GOT3 (cell line): ENCODE measurements at places on chromosomes 6 and 20.

DNA sequence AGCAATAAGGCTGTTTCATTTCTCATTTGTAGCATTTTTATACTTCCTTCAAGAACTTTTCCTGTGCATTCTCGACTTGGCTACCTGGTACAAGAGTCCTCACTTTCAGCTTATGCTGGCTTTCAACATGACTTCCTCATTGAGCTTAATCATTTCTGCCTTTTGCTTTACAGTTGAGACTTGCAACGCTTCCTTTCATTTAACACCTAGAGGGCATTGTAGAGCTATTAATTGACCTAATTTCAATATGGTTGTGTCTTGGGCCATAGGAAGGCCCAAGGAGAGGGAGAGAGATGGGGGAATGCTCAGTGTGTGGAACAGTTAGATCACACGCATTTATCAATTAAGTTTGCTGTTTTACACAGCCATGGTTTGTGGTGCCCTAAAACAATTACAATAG is 37.2 kb downstream of the SLC22A2 start:
- DNase-seq, result no peak

DNA sequence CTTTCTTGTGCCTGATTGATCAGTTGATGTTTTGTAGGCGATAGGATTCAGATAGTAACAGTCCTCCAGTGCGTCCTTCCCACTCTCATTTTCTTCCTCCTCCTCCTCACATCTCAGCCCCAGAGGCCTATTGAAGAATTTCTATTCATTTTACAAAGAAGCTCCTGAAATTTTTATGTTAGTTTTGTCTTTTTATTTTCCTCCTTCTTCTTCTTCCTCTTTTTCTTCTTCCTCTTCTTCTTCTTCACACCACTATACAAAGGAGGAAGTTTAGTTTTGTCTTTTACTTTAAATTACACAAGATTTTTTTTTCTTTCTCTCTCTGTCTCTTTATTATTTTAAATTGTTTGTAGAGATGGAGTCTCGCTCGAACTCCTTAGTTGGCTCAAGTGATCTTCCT is 19.1 kb downstream of the BTN2A1 start:
- no peak for DNase-seq

DNA sequence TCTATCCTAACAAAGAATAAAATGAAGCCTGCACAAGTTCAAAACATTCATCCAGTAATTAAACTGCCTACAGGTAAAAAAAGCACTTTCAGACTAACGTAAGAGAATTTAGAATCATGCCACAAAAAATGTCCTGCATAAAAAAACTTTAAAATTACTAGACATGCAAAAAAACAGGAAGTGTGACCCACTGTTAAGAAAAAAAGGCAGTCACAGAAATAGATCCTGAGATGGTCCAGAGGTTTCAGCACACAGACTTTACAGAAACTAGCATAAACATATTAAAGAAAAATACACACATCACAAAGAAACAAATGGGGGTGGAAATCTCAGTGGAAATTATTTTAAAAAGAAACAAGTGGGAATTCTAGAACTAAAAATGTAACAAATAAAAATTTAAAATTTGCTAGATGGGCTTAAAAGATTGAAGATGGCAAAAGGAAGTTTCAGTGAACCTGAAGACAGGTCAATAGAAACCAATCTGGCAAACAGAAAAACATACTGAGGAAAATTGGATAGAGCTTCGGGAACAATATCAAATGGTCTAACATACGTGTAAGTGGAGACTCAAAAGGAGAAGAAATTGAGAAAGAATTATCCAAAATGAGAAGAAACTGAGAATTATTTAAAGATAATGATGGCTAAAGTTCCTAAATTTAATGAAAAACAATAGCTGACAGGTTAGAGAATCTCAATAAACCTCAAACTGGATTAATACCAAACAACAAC is 3.4 kb upstream of the ZNF133 start:
- no peak for DNase-seq

GRCh38 chr6:20931093-20931492 is 396.8 kb downstream of the CDKAL1 start:
- no peak for DNase-seq

GRCh38 chr6:11098004-11098403 is 4.4 kb downstream of the SMIM13 start:
- no peak for DNase-seq

DNA sequence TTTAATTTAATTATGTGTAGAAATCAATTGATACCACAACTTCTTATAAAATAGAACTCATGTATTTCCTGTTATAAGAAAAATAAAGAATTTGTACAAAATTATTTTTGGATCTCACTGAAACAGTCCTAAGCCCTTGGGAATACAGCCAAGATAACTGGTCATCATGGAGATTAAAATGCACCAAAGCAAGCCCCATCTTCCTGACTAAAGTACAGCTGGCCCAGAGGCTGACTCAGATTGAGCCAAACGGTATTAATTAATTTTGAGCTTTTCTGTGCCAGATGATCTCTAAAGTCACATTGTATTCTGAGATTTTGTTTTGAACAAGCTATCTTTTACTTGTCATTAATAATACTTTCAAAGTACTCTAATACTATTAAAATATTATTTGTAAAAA is 978.5 kb downstream of the TBC1D32 start:
- DNase-seq, result no peak

GRCh38 chr20:37337208-37337991 is 8.5 kb upstream of the SRC start:
- no peak for DNase-seq

DNA sequence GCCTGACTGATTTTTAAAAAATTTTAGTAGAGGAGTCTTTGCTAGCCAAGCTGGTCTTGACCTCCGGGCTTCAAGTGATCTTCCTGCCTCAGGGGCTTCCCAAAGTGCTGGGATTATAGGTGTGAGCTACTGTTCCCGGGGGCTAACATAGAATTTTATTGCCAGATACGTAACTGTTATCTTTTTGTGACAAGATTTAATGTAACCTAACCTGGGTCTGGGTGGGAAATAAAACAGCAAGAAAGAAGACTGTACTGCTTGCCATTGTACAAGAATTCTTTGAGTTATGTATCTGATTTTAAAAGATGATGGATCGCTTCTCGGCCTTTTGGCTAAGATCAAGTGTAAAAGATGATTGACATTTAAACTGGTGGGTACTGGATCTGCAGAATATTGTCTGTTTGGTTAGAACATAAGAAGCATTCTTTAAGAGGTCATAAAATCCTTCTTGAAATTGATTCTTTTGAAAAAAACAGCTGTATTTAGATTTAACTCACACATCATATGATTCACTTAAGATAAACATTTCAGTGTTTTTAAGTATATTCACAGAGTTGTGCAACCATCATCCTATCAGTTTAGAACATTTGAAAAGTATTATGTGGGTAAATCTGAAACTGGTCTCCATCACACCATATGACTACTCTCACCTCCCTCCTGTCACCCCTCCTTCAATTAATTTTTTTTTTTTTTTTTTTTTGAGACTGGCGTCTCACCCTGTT is 21.6 kb downstream of the TPX2 start:
- no peak for DNase-seq

- DNase-seq, result no peak
These were observed 69.8 kb upstream of the FAM184A start for GRCh38 chr6:119148098-119148824.

GRCh38 chr6:33139596-33140206 is 52.6 kb downstream of the COL11A2 start:
- no peak for DNase-seq

DNA sequence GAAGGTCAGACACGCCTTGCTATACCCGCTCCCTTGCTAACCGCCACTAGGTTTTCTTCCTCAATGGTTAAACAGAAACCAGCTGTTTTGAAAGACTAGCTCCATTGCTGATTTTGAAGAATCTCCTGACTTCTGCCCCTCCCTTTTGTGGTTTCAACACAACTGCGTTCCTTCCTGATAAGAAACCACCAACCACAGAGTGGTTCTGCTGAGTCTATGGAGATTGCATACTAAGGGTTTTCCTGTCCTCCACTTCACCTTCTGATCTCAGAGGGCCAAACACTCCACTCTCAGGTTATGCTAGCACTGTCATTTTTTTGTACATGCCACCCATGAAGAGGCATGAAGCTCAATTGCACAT is 207.9 kb downstream of the MYLK4 start:
- DNase-seq, result no peak

- no peak for DNase-seq
These were observed 568.2 kb downstream of the MAFB start for GRCh38 chr20:40120827-40121226.

- DNase-seq, result no peak
These were observed 10.7 kb upstream of the HDDC2 start for GRCh38 chr6:125312478-125312877.

DNA sequence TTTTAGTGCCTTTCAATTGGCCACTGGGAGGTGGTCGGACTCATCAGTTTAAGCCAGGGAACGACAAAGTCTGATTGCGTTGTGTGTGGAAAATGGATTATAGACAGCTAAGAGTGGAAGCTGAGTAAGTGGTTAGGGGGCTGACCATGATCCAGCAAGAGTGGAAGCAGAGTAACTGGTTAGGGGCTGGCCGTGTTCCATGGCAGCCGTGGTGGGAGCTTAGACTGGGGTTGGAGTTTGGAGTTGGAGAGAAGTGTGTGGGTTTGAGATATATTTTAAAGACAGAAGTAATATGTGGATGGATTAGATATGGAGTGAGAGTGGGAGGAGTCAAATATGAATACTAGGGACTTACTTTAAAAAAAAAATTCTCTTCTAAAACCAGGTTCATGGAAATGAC is 41.7 kb downstream of the LRRN4 start:
- DNase-seq, result no peak

DNA sequence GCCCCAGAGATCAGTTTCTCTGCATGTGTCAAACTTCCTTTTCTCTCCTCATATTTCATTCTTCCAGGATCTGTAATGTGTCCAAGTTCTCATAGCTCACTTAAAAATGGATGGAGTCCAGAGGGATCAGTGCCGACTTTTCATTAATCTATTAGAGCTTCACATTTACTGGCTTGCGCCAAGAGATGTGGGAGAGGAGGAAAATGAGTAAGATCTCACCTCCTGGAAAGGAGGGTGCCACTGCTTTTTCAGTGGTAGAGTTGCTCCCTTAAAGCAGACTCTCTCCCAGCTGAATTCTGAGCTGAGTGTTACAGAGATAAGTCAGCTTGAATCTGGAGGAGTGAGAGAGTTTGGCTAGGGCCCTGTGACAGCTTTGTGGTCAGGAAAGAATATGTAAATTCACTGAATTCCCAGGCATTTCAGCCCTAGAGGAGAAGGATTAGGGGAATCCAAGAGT is 175.9 kb downstream of the SOX4 start:
- no peak for DNase-seq

DNA sequence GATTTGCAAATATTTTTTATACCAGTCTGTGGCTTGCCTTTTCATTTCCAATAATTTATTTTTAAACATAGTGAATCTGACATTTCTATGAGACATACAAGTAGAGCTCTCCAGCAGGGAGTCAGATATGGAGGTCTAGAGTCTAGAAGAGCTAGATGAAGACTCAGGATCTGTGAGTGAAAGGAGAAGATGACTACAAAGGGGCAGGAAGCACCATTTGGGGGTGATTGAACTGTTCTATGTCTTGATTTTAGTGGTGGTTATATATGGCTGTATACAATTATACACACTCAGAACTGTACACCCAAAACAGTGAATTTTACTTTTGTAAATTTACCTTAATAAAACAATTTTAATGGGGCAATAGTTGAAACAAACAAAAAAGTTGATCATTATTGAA is 127.9 kb upstream of the BACH2 start:
- DNase-seq, result no peak

- DNase-seq, result no peak
These were observed 18.5 kb downstream of the RNF144B start for GRCh38 chr6:18405477-18406293.

GRCh38 chr6:112906726-112907125 is 559.6 kb downstream of the RFPL4B start:
- DNase-seq, result no peak

- no peak for DNase-seq
These were observed 269.9 kb downstream of the ALDH8A1 start for GRCh38 chr6:134680021-134680420.

DNA sequence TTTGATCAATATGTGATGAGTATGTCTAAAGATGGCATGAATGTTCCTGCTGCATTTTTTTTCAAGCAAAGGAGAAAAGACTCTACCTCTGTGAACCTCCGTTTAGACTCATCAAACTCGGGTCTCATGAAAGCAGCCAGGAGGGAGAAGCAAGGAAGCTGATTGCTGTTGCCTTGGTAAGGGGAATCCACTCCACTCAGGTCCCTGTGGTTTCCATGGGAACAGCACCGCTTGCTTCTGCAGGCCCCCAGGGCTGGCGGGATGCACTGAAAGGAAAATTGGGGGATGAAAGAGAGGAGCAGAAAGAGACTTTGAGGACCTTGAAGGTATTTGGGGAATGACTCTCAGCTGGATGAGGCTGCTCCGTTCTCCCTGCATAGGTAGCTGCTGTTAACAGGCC is 249.6 kb upstream of the RIN2 start:
- DNase-seq, result no peak

DNA sequence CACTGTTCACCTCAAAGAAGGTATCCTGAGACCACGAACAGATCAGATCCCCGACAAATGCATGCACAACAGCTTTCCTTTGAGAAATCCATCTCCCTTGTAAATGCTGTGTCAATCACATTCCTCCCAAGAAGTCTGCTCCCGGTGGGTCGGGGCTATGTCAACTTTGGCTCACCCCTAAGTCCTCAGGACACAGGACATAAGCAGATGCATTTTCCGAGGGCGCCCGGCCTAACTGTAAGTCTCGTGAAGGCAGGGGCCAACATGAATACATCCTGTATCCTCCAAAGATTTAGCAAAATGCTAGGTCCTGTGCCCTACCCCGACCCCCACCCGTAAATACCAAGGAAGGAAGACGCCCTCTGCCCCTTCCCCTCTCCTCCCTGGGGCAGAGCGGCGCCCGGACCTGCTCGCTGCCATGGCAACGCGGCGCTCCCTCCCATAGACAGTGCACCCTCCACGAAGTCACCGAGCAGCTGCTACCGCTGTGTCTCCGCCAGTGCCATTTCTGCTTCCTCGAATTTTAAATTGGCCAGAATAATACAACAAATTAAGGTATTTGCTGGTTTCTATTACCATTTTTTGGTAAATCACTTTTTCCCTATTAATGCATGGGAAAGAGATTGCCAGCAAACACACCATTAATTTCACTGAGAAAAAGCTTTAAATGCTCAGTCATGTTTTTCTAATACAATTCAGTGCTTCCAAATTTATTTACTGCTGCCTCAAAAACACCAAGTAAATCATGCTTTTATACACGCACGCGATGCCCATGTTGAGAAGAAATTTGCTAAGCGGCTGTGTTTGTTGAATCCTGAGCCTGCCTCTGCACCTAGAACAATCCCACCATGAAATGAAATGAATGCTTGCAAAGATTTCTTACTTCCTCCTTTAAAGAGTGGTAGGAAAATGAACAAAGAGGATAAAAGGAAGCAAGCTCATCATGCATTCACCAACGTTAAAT is 100.6 kb downstream of the PCSK2 start:
- DNase-seq, result no peak
